Stimulated activated CD4-positive, alpha-beta T cell treated with anti-CD3 and anti-CD28 coated beads, Interleukin-1b, Interleukin-23, amount 100 ng/mL, for 4 hours (primary cell): ENCODE measurements at places on chromosomes 11 and 22.

GRCh38 chr11:45105984-45106375 lies 40.5 kb upstream of the PRDM11 start:
- DNase-seq, result no peak

- no peak for DNase-seq
Measured at GRCh38 chr11:20000351-20001134, 159.7 kb downstream of the DBX1 start.

DNA sequence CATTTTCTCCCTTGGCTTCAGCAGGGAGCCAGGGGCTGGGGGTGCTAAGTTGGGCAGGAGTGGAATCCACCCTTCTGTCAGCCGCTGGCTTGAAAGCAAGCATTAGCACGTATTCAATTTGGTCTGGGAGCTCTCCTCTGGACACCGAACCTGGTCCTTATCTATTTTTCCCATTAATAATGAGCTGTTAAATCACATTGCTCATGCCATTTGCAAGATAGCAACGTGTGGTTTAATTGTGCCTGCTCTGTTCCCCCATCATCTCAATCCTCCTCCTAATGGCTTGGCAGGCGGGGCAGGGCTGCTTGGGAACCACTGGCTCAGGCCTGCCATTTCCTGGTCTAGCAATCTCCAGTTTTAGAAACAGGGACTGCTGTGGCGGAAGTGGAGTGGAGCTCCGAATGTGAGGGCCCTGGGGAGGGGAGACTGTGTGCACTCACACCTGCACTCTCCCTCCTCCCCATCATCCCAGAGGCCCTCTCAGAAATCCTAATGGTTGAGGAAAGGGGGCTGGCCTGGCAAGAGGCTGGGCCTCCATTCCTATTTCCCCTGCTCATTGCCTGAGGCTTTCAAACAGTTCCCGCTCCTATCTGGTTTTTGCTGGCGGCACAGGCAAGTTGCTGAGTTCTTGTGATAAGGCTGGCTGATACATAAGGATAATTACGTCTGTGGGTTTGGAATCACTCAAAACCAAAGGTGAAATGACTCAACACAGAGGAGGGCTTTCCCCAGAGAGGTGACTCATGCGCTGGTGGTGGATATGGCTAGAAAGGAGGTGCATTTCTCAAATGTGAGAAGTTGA lies 201.2 kb upstream of the E2F8 start:
- DNase-seq, result peak; percentile 2

- DNase-seq, result no peak
Measured at GRCh38 chr11:48041877-48042695, 61.7 kb downstream of the PTPRJ start.

DNA sequence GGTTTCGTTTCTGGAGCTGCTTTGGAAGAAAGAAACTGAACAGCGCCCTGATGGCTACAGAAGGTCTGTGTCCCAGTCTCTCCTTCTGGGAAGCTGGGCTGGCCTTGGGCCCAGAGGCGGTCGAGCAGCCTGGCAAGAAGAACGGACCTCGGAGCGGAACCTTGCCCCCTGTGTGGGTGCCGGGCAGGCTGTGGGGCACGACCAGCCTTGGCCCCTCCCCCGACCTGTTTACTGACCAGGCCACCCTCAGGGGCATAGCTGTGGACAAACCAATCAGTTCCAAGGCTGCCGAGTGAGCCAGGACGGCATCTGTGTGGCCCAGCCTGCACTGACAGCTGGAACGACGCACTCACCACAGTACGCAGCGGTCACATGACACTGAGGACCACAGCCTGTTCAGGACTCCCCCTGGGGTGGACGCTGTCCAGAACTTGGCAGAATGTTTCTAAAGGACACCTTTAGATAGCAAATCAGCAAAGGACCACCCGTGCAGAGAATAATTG lies 7.2 kb downstream of the PIM3 start:
- peak; percentile 30 for DNase-seq

DNA sequence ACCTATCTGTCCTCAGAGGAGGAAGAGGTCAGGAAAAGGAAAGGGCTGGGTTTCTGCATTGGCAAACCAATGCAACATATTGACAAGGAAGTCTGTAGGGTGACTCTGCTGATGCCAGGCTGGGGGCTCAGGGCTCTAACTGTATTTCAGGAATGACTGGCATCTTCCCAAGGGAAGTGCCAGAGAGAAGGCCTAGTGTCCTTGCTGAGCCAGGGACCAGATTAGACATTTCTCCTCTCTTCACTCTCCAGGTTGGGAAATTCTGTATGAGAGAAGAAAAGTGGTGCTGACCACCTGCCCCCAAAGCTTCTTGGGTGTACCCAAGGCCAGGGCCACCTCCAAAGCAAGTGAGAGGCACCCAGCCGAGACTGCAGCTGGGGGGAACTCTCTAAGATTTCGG lies 27.2 kb downstream of the GRIK4 start:
- no peak for DNase-seq

GRCh38 chr11:113504071-113504470 lies 28.9 kb upstream of the DRD2 start:
- no peak for DNase-seq

- DNase-seq, result no peak
Measured at GRCh38 chr11:3138178-3139085, 26.7 kb downstream of the OSBPL5 start.

- DNase-seq, result no peak
Measured at GRCh38 chr11:78851878-78852586, 277.4 kb upstream of the NARS2 start.

GRCh38 chr11:103730131-103730940 lies 306.1 kb upstream of the DDI1 start:
- no peak for DNase-seq

DNA sequence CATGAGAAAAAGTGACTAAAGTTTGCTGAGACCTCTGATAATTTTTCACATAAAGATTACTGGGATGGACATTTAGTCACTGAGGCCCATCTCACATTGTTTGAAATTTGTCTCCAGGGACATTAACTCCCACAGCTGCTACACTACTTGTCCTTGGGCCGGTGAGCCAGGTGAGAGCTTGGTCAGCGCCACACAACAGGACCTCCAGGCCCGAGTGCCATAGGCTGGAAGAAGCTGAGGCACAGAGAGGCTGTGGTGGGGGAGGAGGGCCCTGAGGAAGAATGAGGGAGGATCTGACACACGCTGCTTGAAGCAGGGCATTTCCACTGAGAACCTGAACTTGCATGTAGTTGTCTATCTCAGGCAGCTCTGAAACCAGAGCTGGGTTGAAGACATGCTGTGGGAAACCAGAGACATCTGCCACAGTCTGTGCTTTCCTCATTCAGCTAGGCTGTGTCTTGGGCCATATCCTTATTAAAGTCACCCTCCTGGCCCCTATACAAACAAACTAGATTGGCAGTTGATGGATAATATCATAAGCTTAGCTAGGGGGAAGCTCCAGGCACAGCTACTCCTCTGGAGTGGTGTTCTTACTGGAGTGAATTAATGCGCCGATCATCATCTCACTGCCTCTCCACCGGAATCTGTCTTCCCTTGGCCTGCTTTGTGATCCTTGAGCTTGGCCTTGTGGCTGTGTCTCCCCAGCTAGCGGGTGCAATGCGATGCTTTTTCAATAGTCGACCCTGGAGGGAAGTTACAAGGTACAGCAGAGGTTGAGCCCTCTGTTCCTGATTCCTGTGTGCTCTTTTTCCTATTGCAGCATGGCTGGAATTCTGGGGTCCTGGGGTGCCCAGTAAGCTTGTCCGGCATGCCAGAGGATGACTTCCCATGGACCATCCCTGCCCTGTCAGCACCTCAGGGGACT lies 225.3 kb upstream of the B3GAT1 start:
- no peak for DNase-seq

DNA sequence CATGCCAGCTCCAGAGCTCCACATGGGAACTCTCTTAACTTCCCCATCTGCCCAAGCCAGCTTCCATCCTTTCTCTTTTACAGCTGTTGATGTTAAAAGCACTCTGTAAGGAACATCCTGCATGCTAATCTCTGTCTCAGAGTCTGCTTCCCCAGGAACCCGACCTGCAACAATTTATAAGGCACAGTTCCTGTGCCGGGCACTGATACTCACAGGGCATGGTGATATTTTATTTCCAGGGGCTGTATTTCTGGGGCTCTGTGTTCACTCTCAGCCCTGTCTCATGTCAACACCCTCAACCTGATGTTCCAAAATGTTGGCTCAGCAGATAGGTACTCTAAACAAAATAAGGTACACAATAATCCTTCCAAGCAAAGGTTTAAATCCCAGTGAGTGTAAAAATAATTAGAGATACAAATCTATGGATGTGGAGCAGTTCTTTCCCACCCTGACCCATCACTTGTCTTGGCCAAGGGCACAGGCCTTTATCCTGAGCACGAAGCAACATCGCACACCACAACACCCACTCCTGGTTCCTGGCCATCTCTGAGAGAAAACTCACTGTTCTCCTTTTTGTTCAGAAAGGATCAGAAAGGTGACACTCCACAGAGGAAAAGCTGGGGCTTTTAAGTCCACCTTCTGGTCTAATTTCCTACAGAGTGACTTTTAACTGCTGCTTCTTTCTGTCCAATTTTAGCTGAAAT lies 44.8 kb upstream of the C11orf87 start:
- DNase-seq, result no peak

DNA sequence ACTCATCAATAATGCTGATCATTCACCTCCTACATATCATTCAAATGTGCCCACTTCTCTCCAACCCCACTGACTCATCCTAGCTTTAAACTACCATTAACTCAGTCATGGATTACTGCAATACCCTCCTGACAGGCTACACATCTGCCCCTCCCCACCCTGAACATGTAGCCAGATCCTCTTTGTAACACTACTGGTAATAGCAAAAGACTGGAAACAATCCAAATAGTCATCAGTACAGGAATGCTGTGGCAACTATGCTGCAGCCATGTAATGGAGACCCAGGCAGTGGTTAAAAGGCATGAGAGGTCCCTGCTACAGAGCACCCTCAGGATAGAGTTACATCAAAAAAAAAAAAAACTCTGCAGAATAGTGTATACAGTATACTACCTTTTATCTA lies 16.6 kb downstream of the SLC43A3 start:
- DNase-seq, result no peak

GRCh38 chr22:18970176-18970947 lies 34.3 kb upstream of the PRODH start:
- DNase-seq, result no peak

- no peak for DNase-seq
Measured at GRCh38 chr11:30741039-30741550, 154.9 kb upstream of the MPPED2 start.

GRCh38 chr11:14645015-14645912 lies 1.7 kb downstream of the PDE3B start:
- DNase-seq, result no peak

DNA sequence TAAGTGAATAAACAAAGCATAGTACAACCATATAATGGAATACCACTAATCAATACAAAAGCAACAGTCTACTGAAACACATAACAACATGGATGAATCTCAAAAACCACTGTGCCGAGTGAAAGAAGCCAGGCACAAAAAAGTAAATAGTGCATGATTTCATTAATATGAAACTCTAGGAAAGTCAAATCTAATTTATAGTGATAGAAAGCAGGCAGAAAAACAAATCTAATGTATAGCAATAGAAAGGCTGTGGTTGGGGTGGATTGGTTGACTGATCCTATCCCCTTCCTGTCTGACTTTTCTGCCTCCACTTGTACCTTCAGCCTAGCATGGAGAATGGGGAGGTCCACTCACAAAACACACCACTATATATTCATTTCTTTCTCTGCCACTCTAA lies 115.4 kb downstream of the SERGEF start:
- DNase-seq, result no peak

GRCh38 chr11:57805780-57806179 lies 44.2 kb downstream of the CTNND1 start:
- no peak for DNase-seq

GRCh38 chr11:63521896-63522295 lies 14.7 kb upstream of the PLAAT4 start:
- no peak for DNase-seq

DNA sequence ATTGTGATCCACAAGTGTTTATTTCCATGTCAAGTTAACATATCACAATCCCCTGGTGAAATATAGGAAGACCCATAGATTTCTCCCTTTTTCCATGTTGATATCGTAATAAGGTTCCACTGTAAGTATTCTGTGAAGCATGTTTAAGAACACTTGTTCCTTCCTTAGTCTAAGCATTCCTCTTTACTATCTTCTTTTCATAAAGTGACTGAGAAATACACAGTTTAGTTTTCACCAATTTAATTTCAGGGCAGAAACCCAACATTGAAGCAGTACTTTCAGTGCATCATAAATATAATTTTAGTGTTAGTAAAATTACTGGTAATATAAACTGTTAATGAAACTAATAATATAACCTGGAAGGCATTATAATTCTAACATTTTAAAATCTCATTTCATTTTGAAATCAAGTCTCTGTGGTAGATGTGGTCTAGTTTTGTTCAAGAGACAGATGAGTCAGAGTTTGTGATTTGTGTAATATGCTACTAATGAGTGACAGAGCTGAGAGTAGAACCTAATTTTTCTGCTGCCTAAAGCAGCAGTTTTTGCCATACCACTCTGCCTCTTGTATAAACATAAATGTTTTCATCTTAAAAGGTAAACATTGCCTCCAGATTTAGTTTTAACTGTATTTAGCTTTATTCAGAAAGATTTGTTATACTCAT lies 79.4 kb downstream of the ATM start:
- no peak for DNase-seq

- no peak for DNase-seq
Measured at GRCh38 chr11:108734956-108735559, 70.2 kb downstream of the DDX10 start.

DNA sequence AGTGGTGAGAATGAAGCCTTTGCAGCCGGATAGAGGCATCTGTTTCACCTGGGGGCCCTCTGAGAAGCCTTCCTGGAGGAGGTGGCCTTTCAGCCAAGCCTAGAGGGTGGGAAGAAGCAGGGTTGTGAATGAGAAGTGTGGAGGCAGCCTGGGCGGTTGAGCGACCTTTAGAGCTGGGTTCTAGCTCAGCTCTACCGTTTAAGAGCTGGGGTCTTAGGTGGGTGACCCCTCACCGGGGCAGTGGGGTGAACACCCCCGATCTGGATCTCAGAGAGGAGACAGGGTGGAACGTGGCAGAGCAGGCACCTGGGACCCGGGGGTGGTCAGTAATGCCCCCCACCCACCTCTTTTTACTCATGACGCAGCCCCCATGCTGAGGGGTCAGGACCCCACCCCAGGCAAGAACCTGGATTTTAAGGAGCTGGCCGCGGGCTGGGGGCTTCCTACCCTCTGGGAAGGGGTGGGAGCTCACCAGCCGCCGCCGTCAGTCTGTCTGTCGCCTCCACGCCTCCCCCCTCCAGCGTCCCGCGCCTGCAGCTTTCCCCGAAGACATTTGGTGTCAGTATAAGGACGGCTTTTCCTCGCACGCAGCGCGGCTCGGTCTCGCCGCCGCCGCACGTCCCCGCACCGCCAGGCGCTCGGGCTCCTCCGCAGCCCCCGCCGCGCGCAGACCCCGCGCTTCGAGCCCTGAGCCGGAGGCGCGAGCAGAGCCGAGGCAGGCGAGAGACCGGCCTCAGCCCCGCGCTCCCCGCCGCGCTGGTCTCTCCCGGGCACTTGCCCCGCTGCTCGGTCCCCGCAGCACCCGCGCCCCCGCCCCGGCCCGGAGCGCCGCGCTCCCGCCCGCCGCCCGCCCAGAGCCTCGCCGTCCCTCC lies 13.3 kb upstream of the CACNA1I start:
- DNase-seq, result peak; percentile 42
